ENCODE measurements at places on chromosomes 3 and 15.

GRCh38 chr15:99365242-99365641 lies 114.0 kb downstream of the LRRC28 start:
- DNase-seq, result no peak

DNA sequence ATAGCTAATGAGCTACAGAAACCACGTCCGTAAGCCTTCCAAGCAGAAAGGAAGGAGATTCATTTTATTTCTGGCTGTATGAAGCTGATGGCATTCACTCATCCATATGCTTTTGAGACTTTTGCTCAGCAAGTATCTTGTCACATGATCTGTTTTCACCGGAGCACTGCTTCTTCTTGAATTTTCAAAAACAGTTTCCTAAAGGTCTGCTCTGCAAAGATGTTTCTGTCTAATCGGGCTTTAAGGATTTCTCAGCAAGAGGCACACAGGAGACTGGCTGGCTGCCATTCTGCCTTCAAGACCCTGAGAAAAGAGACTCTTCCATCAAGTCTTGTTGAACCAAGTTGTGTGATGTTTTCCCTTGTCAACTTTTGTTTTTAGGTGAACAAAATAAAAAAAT lies 289.6 kb upstream of the LYSMD4 start:
- DNase-seq, result no peak

DNA sequence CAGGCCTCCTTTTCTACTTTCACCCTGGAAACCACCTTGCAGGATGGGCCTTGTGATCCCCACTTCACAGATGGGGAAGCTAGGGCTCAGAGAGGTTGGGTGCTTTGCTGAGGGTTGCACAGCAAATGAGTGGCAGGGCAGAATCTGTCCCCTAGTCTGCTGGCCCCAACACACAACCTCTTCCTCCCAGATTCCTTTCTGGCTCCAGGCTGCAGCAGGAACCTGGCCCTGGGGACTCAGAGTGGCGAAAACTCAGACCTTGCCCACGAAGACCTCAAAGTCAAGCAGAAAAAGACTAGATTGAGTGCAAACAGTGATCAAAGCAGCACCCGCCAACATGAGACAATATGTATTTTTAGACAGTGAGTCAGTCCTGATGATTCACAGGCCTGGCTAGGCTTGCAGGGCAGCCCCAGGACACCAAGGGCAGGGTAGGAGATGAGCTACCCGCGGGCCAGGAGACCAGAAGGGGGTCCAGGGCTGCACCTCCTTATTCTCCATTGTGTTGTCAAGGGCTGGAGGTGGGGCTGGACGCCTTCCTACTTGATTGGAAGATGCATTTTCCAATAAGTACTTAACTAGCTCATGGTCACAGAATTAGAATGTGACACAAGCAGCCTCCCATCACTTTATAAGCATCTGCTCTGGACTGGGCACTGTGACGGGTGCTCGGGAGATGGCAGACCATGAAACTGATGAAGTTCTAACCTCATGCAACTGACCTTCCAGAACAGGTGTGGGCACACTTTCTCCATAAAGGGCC lies 23.9 kb downstream of the GOLGA6L2 start:
- no peak for DNase-seq

DNA sequence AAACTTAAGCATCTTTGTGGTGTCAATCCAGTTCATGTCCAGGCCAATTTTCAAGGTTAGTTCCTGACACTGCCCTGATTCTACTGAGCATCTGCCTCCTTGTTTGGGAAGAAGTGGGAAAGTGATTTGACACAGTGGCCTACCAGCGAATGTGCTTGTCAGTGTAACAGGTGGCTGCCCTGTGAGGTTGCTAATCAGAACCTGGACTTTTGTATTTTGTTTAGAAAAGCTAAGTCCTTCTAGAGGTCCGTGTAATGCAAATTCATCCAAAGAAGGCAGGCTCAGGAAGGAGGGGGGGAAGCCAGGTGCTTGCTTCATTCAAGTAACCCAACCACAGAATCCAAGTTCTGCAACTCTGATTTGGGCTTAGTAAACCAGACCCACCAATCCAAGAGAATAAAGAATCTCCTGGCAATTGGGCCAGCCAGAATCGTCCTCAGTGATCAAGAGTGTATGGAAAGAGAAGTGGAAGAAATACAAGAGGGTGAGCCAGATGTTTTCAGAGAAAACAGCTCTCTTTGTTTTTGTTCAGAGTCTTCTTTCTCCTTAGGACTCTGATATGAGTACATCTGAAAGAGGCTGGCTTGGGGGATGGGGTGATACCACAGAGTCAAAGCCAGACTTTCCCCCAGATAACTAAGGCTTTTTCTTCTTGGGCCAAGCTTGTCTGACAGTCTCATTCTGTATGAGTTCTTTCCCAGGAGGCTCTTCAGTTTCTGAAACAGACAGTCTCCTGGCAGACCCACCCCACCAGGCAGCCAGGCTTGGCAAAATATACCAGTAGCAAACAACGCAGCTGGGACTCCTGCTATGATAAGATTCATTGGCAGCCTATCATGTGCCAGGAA lies 508.9 kb upstream of the TBL1XR1 start:
- no peak for DNase-seq

GRCh38 chr3:151866711-151867410 lies 6.6 kb upstream of the SUCNR1 start:
- DNase-seq, result no peak

DNA sequence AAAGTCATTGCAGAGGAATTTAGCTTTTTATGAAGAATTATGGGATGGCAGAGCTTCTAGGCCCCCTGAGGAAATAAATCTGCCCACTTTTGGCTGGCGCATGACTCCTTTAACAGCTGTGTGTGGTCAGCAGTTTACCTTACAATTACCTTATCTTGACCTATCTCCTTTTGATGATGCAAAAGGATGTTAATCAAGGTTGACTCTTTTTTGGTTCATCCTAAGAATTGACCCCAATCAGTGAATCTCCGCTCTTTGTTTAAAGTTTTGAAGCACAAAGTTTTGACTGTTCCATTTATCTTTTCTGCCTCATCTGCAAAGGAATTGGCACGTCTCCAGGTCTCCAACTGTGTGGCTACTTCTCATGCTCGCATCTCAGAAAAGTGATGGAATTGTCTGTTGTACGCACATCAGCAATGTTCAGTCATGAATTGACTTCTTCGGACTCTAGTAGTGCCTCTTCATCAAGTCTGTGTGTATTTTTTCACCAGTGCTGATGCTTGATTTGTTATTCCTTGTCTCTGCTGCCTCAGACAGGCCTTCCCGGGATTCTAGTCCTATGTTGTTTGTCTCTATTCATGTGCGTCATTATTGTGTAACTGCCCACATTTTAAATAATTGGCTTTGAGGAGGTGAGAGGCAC lies 196.2 kb upstream of the CFAP20DC start:
- DNase-seq, result no peak

DNA sequence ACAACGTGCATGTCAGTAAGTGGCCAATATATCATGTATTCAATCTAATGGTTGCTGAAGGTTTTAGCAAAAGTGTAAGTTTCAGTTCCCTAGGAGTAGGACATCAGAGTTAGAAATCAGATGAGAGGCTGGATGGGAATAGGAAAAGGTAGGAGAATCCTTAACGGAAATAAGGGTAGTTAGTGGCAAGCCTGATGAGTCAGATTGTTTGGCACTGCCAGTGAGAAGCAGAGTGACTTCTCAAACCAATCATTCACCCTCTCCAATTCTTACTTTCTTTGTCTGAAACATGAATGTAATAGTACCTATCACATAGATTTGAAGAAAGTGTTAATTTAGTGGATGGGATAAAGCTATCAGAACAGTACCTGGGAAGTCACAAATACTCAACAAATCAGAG lies 894.0 kb downstream of the NTRK3 start:
- DNase-seq, result no peak

DNA sequence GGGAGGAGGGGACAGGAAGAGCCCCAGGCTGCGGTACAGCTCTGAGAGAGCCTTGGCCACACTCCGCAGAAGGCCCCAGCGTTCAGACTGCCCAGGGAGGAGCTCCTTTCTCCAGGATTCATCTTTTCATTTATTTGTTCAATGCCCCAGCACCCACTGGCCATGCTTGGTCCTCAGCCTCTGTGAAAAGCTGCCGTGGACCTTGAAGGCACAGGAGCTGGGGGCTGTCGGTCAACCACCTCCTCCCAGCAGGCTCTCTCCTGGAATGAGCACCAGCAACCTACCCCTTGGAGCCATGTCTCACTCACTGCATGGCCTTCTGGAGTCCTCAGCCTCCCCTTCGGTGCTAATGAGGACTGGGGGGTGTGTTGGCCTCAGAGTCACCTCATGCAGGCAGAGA lies 21.6 kb upstream of the PRR23E start:
- DNase-seq, result no peak

DNA sequence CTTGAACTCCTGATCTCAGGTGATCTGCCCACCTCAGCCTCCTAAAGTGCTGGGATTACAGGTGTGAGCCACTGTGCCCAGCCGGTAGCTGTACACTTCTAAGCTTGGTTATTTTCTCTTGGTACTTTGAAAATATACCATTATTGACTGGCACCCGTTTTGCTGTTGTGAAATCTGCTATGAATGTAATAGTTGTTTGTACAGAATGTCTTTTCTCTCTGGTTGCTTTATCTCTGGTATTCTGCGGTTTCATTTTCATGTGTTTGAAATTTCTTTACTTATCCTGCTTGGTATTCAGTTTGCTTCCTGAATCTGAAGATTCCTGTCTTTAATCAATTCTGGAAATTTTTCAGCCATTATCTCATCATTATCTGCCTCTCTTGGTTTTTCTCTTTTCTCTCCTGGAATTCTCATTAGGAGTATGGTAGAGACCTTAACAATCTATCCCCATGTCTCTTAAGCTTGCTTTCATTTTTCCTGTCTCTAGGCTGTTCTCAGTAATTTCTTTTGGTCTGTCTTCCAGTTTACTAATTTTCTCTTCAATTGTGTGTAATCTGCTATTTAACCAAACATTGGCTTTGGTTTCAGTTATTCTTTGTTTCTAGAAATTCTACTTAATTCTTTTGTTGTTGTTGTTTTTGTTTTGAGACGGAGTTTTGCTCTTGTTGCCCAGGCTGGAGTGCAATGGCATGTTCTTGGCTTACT lies 2.8 kb upstream of the PAK2 start:
- DNase-seq, result no peak

GRCh38 chr3:163953526-163953925 lies 1124.8 kb downstream of the SI start:
- no peak for DNase-seq

- no peak for DNase-seq
Measured at GRCh38 chr3:19885468-19885867, 48.5 kb downstream of the EFHB start.

DNA sequence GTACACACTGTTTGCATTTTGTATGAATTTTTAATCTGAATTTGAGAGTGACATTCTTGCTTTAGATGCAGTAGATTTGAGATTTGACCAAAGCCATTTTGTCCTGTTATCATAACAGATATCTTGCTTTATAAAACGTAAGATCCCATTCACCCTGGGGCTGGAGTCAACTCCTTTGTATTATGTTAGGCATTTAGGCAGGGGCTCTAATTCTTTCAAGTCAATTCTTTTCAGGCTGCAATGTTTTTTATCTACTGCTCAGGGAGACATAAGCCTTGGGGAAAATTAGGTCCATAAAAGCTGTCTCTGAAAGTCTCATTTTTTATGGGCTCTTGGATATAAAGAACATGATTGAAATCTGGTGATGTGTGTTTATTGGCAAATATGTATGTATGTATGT lies 53.0 kb upstream of the CADPS start:
- no peak for DNase-seq

DNA sequence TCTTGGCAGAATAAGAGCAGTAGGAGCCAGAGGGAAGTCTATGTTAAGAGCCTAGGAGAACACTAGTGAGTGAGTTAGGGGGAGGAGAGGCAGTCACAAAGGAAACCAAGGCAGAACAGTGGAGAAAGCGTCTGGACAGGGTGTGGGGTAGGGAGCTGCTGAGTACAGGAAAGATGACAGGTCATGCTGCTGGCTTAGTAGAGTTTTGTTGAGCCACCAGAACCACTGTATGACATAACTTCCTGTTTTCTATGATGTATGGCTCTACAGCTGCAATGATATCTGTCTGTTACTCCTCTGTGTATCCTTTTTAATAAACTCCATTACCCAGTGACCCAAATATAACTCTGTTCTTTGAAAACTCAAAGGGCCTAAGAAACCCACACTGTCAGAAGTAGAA lies 10.6 kb upstream of the STT3B start:
- DNase-seq, result no peak

DNA sequence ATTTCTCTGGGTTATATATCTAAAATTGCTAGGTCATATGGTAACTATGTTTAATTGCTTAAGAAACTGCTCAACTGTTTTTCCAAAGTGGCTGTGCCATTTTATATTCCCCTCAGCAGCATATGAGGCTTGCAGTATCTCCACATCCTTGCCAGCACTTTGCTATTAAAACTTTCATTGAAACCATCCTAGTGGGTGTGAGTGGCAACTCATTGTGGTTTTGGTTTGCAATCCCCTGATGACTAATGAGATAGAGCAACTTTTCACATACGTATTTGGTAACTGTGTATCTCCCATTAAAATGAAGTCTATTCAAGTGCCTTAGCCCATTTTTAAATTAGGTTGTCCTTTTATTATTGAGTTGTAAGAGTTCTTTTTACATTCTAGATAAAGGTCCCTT lies 17.3 kb downstream of the KPNA1 start:
- DNase-seq, result no peak

DNA sequence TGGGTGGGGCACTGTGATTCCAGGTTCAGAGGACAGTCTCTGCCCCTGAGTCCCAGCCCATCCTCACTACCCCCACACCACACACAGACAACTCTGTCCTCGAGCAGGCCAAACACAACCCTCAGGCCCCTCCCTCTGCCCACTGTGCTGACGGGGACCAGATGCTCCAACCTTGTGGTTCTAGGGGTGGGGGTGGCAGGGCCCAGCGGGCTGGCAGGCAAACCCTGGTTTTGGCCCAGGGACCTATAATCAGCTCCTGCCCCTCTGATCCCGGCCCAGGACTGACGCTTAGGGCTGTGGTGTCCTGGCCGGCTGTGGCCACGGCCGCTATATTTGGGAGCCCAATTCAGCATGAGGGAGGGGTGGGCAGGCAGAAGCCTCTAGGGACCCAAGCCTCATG lies 5.0 kb upstream of the MYL3 start:
- no peak for DNase-seq

DNA sequence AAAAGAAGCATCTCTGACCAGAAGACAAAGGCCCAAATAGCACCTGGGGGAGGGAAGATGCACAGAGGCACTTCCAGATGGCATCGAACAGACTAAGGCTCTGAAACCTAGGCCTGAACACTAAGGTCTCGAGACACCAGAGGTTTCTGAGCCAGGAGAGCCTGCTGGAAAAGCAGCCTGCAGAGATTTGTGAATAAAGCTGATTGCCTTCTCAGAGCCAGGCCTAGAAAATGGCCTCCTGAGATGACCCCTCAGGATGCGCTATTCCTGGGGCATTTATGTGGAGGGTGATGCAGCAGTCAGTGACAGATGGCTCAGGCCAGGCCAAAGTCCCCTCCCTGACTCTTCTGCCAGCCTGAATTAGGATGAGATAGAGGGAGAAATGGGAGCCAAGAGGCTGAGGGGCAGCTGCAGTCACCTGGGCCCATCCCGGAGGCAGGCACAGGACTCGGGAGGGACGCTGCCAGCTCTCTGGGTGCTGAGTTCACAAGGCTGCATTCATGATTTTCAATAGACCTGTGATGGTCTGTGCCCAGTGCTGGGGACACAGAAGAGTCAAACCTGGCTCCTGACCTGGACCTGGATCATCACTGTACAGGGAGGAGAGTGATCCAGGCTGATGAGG lies 6.9 kb downstream of the PRSS50 start:
- no peak for DNase-seq
